ENCODE measurements at places on chromosomes 7 and 10.

DNA sequence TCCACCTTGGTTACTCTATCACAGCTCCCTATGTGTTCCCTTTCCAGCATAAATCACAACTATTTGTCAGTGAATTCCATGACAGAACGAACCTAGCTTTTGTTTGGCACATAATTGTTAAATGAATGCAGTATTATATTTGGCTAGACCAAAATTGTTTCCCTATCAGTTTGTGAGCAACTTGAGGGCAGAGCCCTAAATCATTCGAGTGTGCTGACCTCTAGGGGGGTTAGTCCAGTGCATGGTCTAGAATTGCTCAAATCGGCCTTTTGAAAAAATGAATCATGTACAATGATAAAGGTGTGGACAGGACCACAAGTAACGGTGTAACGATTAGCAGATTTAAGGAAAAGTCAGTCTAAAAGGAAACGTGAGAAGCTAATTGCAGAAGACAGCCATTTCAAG, 475 bp upstream of the NRBF2 start:
- no peak for DNase-seq

GRCh38 chr7:3942816-3943745, 642.0 kb downstream of the SDK1 start:
- DNase-seq: peak; percentile 59

DNA sequence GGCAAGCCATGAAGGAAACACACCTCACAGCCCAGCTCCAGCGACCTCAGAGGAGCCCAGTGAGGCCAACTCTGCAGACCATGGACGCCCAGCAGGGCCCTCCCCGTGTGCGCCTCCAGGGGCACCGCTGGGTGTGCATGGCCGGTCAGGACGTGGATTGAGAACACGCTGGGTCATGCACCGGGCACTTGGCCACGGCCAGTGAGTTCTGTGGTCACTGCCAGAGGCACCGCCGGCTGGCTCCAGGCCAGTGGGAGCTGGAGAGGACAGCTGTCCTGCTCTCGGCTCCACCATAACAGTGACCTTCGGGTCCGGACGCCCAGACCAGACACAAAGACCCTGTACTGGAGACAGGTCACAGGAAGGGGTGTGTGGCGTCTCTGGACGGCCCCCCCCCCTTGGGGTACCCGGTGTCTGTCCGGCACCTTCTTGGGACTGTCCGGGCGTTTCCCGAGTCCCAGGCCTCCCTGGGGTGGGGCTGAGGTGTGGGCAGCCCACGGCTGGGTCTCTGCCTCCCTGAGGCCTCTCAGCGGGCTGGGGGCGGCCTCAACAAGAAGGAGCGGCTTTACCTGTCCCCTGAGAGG, 50.4 kb upstream of the NKX6-2 start:
- DNase-seq: no peak

DNA sequence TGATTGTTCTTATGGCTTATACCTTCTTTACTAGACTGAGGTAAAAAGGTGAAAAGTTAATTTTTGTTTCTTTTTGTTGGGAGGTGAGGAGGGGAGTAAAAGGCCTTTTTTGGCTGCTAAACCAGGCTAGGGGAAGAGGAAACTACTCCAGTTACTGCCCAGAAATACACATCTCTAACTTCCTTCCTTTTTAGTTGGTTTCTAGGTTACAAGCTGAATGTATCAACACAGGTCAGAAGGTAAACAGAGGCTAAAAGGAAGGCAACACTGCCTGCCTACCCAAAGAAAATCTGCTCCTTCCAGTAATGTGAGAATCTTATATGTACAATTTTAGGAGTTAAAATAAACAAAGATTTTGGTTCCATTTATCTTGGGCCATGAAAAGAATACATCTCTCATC, 140.4 kb downstream of the NRBF2 start:
- peak; percentile 7 for DNase-seq

GRCh38 chr7:90690159-90690858, 94.2 kb downstream of the CDK14 start:
- no peak for DNase-seq

- peak; percentile 94 for DNase-seq
Measured at GRCh38 chr7:83162402-83163256, at the start of gene PCLO. TSS of gene PCLO (minus strand) at chr7:83162884. CDS start at chr7:83162592, 292 bp downstream.
